GM12865 (cell line): ENCODE measurements at places on chromosomes 13 and 19.

GRCh38 chr13:80828759-80829158 lies 487.8 kb upstream of the SPRY2 start:
- no peak for DNase-seq

- DNase-seq, result no peak
Measured at GRCh38 chr13:104832231-104832630, 1703.2 kb downstream of the EFNB2 start.

DNA sequence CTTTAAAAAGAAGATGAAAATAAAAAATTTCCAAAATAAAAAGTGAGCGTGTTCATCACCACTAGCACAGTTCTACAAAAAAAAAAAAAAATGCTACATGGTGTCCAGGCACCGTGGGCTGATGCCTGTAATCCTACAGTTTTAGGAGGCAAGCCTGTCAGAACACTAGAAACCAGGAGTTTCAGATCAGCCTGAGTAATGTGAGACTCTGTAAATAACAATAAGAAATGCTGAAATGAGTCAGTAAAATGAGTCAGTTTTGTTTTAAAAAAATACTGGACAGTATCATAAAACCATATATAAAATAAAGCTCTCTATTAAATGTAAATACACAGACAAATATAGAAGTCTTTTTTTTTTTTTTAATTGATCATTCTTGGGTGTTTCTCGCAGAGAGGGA lies 30.0 kb downstream of the ZNF91 start:
- DNase-seq, result no peak

DNA sequence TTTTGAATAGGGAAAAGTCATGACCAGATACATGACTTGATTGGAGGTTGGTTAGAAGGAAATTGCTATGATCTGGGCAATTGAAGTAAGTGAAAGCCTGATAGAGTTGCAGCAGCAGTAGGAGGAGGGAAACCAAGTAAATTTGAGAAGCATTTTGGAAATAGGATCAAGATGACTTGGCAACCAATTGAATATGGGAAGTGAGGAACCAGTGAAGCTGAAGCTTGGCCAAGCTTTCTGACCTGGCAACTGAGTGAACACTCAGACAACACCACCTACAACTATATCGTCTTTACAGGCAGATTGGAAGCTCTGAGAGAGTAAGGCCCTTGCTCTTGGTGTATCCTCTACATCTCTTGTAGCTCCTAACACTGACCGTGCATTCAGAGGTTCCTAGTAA lies 16.2 kb upstream of the KATNAL1 start:
- DNase-seq, result no peak
